Hematopoietic multipotent progenitor cell treated with erythropoietin and hydrocortisone succinate and interleukin-3 and kit ligand, for 6 days (in vitro differentiated cells): ENCODE measurements at places on chromosomes 1 and 21.

DNA sequence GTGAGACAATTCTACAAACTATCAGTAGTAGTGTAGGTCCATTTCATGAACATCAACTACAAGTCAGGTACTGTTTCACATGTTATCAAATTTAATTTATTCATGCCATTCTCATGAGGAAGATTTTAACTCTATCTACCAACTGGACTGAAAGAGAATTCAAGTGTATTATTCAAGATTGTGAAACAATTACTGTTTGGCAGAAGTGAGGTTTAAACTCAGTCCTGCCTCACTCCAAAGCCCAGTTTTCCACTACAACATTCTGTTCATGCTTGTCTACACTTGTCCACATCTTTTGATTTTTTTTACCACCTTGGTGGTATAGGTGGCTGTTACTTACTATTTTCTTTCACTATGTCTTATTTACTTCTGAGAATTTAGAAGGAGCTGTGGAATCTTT is 272.9 kb downstream of the TGFB2 start:
- no peak for DNase-seq

DNA sequence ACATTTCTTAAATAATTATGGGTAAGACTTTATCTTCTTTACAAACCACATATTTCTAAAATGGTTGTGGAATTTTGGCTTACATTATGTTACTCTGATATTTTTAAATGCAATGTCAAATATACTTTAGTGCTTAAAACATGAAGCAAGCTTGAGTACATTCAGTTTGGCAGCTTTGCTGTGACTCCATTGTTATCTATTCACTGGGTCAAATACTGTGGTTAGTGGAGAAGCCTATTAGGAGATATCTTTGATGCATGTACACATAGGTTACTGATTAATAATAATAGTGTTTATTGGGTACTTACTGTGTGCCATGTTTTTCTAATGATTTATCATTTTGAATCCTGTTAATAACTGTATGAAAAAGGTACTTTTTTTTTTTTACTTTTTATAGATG is 520.4 kb upstream of the B3GALT2 start:
- peak; percentile 9 for DNase-seq

DNA sequence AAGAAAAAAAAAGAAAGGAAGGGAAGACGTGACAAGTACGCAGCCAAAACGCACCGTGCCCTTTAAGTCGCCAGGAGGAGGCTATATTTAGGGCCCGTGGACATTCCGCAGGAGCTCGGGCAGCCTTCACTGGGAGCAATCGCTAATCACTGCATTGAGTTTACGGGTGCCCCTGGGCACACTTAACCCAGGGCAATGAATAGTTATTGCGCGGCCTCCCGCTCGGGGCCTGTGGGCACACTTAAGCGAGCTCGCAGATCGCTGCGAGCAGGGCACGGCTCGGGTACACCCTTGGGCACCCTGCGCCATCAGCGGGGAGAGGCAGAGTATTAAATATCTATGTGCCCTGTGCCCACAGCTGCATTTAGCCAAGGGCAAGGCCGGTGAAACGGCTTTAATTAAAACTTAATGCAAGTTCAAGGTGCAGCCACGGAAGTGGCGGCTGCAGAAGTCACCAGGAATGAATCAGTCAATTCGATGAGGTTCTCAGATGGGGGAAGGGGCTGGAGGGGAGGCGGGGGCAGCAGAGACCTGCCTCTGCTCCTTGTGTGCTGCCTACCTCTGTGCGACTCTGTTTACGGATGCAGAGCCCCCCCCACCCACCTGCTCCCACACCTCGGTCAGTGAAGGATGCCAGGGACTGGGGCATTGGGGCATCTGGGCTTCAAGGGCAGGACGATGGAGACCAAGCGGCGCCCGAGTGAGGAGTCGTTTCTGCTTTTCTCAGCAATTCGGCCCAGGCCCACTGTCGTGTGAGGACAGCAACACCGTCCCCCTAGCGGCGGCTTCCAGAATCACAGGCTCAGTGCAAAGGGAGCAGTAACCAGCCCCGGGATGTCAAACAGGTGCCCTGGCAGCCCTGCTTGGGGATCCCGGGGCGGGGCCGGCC is 51.8 kb upstream of the TARDBP start:
- peak; percentile 89 for DNase-seq

DNA sequence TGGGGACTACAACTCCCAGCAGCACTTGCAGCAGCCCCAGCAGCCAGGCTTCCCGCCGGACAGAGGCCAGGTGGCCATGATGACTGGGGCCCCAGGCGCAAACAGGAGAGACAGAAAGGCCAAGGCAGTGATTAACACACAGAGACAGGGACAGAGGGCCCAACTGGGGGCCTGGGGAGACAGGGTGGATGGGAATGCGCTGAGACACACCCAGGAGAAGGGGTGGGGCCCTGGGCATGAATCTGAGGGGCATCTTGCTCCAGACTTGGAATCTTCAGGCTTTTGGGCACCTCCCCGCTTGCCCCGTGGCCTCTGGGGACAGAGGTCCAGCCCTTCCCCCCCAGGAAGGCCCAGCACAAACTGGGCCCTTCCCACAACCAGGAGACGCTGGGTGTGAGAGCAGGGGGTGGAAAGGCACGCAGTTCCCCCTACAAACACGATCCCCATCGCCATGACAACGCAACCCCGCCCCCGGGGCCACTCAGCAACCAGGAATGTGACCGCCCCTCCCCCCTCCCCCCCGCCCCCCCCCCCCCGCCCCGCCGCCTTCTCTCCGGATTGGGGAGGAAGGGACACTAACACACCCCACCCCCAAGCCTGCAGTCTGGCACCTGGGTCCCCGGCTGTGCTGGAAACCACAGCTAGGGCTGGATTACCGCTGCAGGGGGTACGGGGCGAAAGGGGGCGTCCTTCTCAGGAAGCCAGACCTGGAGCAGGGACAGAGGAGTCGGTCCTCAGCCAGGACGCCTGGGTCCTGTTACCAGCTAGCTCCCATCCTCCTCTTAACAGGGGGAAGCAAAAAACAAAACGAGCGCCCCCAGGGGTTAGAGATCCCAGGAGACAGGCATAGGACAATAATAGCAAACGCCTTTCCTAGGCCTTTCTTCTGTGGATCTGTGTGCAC is 4.5 kb downstream of the HDGF start:
- DNase-seq = peak; percentile 81

DNA sequence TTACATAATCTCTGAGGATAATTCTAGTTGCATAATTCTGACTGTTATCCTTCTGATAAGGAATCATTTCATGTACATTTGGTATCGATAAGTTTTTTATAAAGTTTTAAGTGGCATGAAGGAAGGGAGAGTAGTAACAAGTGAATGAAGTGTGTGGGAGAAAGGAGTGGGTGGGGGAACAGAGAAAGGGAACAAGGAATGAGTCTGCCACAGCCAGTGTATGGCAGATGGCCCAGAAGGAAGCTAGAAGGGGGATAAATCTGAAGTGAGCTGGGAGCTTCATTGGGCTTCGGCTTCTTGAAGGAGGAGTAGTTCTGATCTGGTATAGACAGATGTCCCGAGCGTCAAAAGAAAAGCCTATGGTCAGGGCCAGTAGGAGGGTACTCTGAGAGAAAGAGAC is 18.6 kb downstream of the ZBTB40 start:
- no peak for DNase-seq

GRCh38 chr1:207935166-207935583 is 24.2 kb upstream of the CD34 start:
- peak; percentile 94 for DNase-seq

DNA sequence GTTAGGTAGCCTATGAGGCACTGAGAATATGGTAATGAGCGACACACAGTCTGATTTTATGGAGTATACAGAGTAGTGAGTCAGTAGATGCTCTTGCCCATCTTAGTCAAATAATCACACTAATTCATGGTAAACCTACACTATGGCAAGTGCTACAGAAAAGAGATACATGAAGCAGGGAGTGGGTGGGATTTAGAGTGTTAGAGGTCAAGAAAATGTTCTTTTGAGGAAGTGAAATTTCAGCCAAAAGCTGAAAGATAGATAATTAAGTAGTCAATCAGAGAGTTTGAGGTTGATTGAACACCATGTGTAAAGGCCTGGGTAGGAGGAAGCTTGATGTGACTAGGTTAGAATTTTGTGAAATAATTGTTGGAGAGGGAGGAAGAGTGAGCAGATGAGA is 14.7 kb downstream of the MDM4 start:
- DNase-seq = no peak

DNA sequence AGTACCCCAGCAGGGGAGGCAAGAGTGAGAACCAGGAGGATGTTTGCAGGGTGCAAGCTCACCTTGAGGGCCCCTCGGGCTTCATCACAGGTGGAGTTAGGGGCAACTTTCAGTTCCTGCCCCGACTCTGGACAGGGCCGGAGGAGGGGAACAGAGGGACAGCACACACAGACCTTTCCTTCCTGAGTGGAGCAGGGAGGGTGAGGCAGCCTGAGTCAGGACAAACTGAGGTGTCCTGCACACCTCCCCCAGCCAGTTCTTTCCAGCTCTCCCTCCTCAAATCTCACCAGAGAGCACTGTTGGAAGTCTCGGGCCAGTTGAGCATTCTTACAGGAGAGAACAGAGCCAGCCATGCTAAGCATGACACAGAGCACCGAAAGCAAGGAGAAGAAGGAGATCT is 1.5 kb downstream of the ENTREP3 start:
- DNase-seq = no peak
